ENCODE measurements at places on chromosomes 5 and 9.

GRCh38 chr5:121315786-121316185 lies 535.9 kb upstream of the FTMT start:
- DNase-seq: no peak

DNA sequence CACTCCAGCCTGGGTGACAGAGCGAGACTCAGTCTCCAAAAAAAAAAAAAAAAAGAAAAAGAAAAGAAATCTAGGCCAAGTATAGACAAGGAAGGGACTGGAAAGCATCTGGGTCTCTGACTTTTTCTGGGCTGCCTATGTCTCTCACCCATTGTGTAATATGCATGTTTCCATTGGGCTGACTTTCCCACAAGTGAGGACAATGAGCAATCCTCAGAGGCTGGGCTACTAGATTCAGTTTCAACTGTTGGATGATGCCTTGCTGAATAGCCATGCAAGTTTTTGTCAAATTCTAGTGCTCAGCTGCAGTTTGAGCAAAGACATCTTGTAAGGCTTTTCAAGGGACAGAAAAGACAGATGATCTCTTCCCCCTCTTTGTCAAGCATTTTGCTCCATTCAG lies 82.1 kb downstream of the PHAX start:
- DNase-seq: no peak

GRCh38 chr5:51988634-51989033 lies 605.4 kb downstream of the ISL1 start:
- DNase-seq: no peak

GRCh38 chr9:72888067-72888466 lies 64.8 kb downstream of the ALDH1A1 start:
- DNase-seq: no peak

GRCh38 chr5:88887342-88887741 lies 4.4 kb upstream of the MEF2C start:
- no peak for DNase-seq

DNA sequence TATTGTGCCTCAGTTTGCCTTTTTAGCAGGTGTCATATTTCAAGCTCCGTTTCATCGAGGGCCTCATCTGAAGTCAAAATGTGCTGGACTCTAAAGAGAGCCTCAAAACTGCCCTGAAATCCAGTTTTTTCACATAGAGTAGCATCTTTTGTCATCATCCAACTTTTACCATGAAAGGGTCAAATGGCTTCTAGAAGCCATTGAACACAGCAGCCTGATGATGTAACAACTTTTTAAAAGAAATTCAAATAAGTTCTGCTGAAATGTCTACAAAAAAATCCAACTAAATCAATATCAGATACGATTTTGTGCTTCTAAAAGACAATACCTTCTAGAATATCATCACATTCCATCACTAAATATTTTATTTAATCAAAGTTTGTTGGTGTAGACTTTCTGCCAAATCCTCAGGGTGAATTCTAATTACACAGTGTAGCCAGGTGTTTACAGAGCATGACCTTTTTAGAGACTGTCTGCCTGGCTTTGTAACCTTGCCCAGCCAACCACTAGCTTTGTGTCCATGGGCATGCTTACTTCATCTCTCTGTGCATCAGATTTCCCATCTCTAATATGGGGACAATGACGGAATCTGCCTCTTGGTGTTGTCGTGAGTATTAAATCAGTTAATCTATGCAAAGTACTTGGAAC lies 505.0 kb downstream of the EBF1 start:
- DNase-seq: no peak

- no peak for DNase-seq
Observed at GRCh38 chr5:124053340-124053739, 541.4 kb downstream of the CSNK1G3 start.

DNA sequence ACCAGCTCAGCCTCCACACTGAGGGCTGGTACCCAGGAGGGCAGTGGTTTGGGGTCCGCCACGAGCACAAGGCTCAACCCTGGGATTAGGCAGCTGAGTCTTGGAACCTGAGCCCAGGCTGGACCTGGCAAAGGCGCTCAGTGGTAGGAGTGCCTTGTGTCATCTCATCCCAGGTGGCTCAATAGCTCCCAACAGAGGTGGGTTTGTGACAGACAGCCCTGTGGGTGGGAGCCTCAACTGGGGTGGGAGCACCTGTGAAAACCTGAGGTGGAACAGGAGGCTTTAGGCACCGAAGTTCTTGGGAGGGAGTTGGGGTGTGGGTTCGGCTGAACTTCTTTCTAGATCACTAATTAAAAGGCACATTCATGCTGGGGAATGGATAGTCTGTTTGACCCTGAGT lies 35.2 kb upstream of the SMU1 start:
- DNase-seq: no peak

GRCh38 chr9:36903541-36904435 lies 130.3 kb downstream of the PAX5 start:
- no peak for DNase-seq

GRCh38 chr9:27181381-27181780 lies 72.4 kb downstream of the TEK start:
- DNase-seq: no peak

GRCh38 chr9:115635680-115636383 lies 517.8 kb upstream of the PAPPA start:
- no peak for DNase-seq

All from activated naive CD4-positive, alpha-beta T cell (primary cell).